ENCODE measurements at places on chromosomes 7 and 10.

GRCh38 chr7:97019710-97020225 is 4.9 kb downstream of the DLX5 start:
- DNase-seq, result no peak

GRCh38 chr10:129707406-129708388 is 240.7 kb downstream of the MGMT start:
- no peak for DNase-seq

- DNase-seq, result no peak
These were observed 87.9 kb upstream of the PDE1C start for GRCh38 chr7:32158076-32158475.

GRCh38 chr7:27636326-27637006 is 26.2 kb downstream of the HIBADH start:
- no peak for DNase-seq

DNA sequence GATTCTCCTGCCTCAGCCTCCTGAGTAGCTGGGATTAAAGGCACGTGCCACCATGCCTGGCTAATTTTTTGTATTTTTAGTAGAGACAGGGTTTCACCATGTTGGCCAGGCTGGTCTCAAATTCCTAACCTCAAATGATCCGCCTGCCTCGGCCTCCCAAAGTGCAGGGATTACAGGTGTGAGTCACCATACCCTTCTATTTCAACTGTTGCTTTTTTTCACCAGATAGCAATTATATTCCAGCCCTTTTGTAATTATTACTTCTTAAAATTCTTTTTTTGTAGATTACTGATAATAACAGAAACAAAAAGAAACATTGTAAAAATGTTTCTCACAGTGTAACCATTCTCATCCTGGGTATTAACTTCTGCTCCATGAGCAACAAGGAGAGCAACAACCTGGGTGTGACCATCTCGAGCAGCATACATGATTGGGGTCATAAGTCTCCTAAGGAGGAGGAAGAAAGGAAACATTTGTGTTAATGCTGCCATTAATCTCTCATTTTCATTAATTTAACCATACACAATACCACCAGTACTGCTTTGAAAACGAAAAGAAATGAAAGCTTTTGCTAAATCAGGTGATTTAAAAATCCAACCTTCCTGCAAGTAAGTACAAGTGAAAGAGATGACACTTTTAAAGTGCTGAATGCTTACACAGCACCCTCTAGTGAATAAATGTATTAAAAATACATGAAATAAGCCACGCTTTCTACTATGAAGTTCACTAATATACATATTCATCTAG is 41.8 kb downstream of the ASZ1 start:
- DNase-seq, result no peak

DNA sequence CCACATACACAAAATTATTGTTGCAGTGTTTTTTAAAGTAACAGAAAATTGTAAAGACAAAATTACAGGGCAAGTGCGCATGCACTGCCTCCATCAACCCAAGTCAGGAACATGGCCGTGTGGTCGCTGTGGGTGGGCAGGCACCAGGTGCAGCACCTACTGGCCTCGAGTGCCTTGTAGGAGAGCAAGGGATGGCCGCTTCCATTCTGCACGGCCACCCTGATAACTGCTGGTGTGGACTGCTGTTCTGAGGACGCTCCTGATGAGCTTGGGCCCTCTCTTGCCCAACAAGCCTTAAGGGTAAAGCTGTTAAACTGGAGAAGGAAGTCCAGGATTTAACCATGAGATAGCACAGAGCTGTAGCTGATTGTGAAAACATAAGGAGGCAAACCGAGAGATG is 124.6 kb upstream of the PPP1R9A start:
- DNase-seq, result no peak

GRCh38 chr7:20216406-20217036 is 663 bp downstream of the MACC1 start:
- DNase-seq, result no peak

- no peak for DNase-seq
These were observed 287.1 kb upstream of the NEBL start for GRCh38 chr10:21184216-21184615.

GRCh38 chr7:134018306-134018705 is 108.8 kb upstream of the LRGUK start:
- DNase-seq, result no peak

GRCh38 chr7:137003086-137003485 is 134.6 kb downstream of the CHRM2 start:
- no peak for DNase-seq

- no peak for DNase-seq
These were observed 18.8 kb upstream of the ABCB5 start for GRCh38 chr7:20596653-20597052.

DNA sequence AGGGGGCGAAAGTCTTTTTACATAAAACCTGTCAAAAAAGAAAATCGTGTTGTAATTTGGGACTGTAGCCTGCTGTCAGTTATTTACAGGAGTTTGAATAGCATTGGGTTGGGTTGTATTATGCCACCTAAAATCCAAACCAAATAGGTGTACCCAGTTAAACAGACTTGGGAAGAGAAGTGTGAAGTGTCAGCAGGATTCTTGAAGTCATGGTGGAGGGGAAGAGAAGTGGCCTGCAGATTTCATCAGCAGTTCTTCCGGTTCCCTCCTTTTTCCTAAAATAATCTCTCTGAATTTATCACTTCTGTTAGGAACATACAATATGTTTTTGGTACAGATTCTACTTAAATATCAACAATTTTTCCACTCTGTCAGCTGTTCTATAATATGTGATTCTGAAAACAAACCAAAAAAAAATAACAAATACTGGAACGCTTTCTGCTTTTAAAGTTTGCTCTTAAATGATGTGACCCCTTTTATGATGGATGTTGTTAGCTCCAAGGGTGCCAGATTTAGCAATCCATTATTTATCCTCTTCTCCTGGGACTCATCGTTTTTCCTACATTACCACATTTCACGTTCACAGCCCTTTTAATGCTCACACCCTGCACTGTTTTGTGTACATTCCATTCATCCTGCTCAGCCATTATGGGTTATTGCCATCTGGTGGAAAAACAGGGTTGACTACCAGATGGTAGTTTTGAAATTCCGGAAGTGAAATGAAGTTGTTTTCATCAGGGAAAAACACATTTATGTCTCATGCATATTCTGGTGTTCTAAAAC is 18.7 kb upstream of the ARHGAP12 start:
- DNase-seq, result peak; percentile 43

DNA sequence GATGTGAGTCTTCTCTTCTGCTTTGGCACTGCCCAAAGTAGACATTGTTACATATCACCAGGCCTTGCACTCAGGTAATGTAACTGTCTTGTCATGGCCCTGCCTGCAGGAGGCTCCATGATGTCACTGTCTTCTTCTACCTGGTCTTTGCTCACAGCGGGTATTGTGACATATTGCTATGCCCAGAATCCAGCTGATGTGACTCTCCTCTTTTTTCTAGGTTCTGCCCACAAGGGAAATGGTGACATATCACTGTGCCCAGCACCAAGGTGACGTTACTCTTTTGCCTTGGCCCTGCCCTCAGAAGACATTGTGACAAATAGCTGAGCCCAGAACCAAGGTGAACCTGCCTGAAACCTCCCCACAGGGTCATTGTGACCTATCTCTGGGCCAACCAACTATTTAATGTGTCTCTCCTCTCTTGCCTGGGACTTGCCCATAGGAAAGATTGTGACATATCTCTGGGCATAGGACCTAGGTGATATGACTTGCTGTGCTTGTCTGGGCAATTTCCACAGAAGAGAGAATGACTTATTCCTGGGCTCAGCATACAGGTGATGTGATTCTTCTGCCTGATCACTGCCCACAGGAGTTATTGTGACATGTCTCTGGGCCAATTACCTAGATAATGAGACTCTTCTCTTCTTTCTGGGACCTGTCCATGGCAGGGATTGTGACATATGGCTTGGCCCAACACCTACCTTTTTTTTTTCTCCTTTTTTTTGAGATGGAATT is 26.5 kb upstream of the ZNF107 start:
- no peak for DNase-seq

- no peak for DNase-seq
These were observed 61.8 kb downstream of the NRP1 start for GRCh38 chr10:33272635-33273034.
